ENCODE measurements at places on chromosomes 16 and 17. TPM values are rescaled to one million over a fixed set of nuclear protein-coding genes. Genes with fewer than 3 reads are reported as not detected.

HSD11B2 gene
- not detected for total RNA-seq

GRCh38 chr17:82370471-82371332 is 863 bp upstream of the UTS2R start:
- H3K36me3 ChIP-seq, result no peaks in the 10 kb centered on the region
- peak overlapping the region; percentile 69 for H3K4me3 ChIP-seq
- no peaks in the 10 kb centered on the region for H3K4me1 ChIP-seq
- peaks cover 30% of the 10 kb centered on the region for H3K27me3 ChIP-seq

DNA sequence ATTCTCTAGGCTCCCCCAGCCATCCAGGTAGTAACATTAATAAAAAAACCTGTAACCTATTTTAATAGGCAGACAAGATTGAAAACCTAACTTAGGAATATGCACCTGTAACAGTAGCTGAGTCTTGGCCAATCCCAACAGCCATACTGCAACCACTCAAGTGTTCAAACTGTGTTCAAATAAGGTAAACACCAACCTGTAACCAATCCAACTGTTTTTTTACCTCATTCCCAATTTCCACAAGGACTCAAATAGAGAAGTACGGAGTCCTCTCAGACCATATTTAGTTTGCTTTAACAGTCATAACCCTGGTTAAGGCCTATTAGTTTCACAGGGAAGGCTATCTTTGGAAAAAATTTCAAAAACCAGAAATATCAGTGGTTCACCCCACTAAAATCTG is 40.4 kb upstream of the NOS2 start:
- DNase-seq, result no peak
- H3K27me3 ChIP-seq, result peaks cover 17% of the 10 kb centered on the region
- no peak overlapping the region for H3K27ac ChIP-seq
- H3K4me1 ChIP-seq, result no peaks in the 10 kb centered on the region
- no peak overlapping the region for H3K4me3 ChIP-seq
- H3K36me3 ChIP-seq, result no peaks in the 10 kb centered on the region

DNA sequence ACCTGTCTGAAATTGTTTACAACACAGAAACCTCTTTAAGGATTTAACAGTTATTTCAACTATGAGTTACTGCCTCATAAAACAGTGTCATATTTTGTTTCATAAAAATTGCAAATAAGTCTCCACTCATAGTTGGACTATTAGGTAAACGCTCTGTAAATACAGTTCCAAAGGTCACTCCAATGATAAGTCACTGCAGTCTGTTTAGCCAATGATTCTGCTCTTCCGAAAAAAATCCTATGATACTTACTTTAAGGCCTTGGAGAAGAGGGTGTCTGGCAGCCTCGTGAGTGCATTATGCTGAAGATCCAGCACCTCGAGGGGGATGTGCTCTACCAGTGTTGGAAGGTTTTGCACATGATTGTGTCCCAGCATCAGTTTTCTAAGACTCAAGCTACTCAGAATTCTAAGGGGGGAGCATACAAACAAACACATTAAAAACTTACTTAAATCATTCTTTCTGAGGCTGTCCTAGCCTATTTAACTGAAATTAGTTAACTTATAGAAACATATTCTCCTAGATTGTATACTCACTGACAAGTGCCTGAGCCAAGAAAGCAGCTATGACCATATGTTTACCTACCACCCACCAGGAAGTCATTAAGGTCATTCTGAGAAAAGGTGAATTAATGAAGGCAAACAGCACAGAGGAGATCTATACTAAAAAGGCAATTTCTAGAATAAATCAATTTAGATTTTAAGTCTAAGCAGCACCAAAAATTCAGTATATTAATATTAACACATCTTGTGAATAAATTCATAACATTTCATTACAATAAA is 41.1 kb downstream of the MARVELD3 start:
- no peak overlapping the region for H3K27ac ChIP-seq
- H3K4me3 ChIP-seq, result no peak overlapping the region
- H3K36me3 ChIP-seq, result peaks cover 14% of the 10 kb centered on the region

GRCh38 chr16:4404247-4404966 is 12.0 kb downstream of the CORO7 start:
- H3K4me3 ChIP-seq, result no peak overlapping the region
- peak overlapping the region; percentile 32 for H3K27ac ChIP-seq
- H3K4me1 ChIP-seq, result peaks cover 21% of the 10 kb centered on the region
- H3K27me3 ChIP-seq, result peaks cover 2% of the 10 kb centered on the region

DNA sequence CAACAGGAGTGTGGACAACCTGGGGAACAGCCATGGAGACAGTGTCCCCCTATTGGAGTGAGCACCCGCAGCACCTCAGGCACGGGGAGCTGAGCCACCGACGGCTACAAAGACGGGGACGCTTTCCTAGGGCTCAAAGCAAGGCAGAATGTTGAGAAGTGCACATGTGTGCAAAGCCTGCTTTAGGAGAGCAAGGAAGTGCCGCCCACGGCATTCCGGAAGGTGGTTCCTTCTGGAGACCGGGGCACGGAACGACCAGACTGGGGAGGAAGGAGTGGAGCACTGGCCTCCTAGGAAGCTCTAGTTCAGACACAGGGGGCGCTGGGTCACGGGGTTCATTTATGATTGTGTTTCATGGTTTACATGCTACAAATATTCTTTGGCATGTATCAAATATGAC is 52.2 kb downstream of the TBC1D16 start:
- no peak for DNase-seq
- peaks cover 23% of the 10 kb centered on the region for H3K4me1 ChIP-seq
- H3K27me3 ChIP-seq, result no peaks in the 10 kb centered on the region
- H3K36me3 ChIP-seq, result no peaks in the 10 kb centered on the region
- no peak overlapping the region for H3K27ac ChIP-seq
- no peak overlapping the region for H3K4me3 ChIP-seq

GRCh38 chr17:57940653-57941329 is 14.4 kb downstream of the CUEDC1 start:
- peak overlapping the region; percentile 71 for H3K27ac ChIP-seq
- peaks cover 8% of the 10 kb centered on the region for H3K36me3 ChIP-seq
- no peak for DNase-seq
- no peak overlapping the region for H3K4me3 ChIP-seq

TMEM204 gene
- 25.8 TPM for total RNA-seq

KRT27 gene
- not detected for total RNA-seq

- H3K4me1 ChIP-seq, result no peaks in the 10 kb centered on the region
- H3K4me3 ChIP-seq, result no peak overlapping the region
- peaks cover 4% of the 10 kb centered on the region for H3K36me3 ChIP-seq
- peaks cover 39% of the 10 kb centered on the region for H3K27me3 ChIP-seq
- H3K27ac ChIP-seq, result no peak overlapping the region
- DNase-seq, result no peak
These were observed 258.2 kb upstream of the TNRC6C start for GRCh38 chr17:77700165-77700881.

SCN4A gene
- total RNA-seq, result not detected

INO80E gene
- total RNA-seq, result 69.5 TPM

DNA sequence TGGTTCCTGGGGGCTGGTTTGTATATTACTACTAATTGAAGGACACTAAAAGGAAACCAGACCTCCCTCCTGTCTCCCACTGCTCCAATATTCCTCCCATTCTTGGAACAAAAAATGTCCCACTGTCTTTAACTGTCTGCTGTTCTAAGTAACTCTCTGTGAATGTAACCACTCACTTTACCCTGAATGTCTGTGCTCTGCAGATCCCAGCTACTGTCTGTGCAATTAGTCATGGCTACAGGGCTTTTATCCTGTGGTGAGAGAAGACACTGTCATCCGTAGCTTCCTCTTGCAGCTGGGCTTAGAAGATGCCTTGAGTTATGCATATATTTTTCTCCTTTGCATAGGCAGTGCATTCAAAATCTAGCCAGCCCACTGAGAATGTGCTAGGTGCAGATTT is 853.8 kb downstream of the CDH8 start:
- no peak overlapping the region for H3K27ac ChIP-seq
- no peaks in the 10 kb centered on the region for H3K36me3 ChIP-seq
- DNase-seq, result no peak
- no peaks in the 10 kb centered on the region for H3K27me3 ChIP-seq
- H3K4me3 ChIP-seq, result no peak overlapping the region
- no peaks in the 10 kb centered on the region for H3K4me1 ChIP-seq

GINS2 gene
- total RNA-seq, result 12.2 TPM
